Pulmonary artery endothelial cell (primary cell): ENCODE measurements at places on chromosomes 5 and 9. TPM values are rescaled to one million over a fixed set of nuclear protein-coding genes. Genes with fewer than 3 reads are reported as not detected.
A peak's percentile ranks its signal among the peaks of the same experiment; 100 is the strongest.

Gene TAF1L
- 0.04 TPM in 1 of 2 replicates, not detected in the other for total RNA-seq

Gene NMUR2
- not detected in 2 replicates for total RNA-seq

DNA sequence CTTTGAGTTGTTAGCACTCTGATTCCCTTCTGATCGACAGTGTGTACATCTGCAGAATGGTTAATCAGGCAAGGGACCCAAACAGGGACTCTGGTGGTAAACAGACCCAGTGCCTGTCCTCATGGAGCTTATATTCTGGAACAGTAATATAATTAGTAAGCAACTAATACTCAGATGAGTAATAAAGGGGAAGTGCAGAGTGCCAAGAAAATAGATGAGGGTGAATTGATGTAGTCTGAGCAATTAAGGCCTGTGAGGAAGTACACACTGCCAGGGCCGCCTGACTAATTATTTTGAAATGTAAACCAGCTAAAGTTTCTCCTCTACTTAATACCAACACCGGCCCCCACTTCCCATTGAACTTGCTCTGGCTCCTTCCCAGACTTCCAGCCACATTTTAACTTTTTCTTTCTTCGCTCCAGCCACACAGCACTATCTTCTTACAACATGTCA lies 4.2 kb downstream of the DHX29 start:
- peak; percentile 71 for DNase-seq

Gene SNX2
- total RNA-seq = 57.8 and 64.7 TPM in 2 replicates

GRCh38 chr9:98316445-98317133 lies 61.1 kb upstream of the TBC1D2 start:
- DNase-seq = no peak

Gene GARIN3
- total RNA-seq = not detected in 2 replicates
